Head of caudate nucleus (tissue), 42 donors: ENCODE measurements at places on chromosomes 16 and 17.
A peak's percentile ranks its signal among the peaks of the same experiment; 100 is the strongest.

DNA sequence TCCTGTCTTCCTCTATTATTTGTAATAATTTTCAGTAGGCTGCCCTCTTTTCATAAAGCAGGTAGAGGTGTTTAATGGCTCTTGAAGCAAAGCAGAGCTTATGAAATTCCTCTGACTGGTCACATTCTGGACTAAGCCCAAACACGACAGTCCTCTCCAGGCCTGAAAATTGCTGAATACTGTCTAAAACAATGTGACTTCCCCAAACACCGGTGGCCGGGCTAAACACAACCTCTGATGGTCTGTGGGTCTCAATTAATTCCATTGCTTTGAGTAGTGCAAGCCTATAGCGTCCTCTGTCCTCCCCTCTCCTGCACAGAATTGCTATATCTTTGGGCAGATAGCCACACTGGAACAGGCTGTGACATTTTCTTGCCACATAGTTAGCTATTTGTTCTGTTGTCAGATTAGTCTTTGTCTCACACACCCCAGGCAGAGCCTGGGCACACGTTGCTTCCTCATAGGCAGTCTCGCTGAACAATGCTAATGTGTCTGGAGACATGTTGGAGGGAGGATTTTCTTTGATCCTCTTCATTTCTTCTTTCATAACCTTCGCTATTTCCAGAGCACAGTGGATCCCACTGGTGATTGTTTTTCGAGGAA, 10.8 kb upstream of the SLFN12L start:
- no peak for DNase-seq

DNA sequence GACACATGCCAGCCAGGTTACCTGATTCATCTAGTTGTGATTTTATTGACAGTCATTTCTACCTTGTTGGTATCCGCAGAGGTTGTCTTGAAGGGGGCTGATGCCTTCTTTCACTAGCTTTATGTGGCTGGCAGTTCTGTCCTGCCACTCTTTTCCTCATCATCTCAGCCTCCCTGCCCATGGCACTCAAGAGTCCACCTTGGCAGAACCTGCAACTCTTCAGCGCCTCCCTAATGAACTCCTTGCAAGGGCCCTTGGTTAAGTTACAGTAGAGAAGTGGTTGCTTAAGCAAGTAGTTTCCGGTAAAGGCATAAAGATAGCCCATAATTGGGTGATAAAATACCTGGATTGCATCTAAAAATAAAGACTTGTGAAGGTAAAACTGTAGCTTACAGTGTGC, 489.9 kb downstream of the WWOX start:
- no peak for DNase-seq

GRCh38 chr17:2336852-2337543, at the start of gene SGSM2:
TSS of gene SGSM2 (plus strand) at chr17:2337501. CDS start at chr17:2337689, 188 bp downstream.
- DNase-seq = peak; percentile 77

DNA sequence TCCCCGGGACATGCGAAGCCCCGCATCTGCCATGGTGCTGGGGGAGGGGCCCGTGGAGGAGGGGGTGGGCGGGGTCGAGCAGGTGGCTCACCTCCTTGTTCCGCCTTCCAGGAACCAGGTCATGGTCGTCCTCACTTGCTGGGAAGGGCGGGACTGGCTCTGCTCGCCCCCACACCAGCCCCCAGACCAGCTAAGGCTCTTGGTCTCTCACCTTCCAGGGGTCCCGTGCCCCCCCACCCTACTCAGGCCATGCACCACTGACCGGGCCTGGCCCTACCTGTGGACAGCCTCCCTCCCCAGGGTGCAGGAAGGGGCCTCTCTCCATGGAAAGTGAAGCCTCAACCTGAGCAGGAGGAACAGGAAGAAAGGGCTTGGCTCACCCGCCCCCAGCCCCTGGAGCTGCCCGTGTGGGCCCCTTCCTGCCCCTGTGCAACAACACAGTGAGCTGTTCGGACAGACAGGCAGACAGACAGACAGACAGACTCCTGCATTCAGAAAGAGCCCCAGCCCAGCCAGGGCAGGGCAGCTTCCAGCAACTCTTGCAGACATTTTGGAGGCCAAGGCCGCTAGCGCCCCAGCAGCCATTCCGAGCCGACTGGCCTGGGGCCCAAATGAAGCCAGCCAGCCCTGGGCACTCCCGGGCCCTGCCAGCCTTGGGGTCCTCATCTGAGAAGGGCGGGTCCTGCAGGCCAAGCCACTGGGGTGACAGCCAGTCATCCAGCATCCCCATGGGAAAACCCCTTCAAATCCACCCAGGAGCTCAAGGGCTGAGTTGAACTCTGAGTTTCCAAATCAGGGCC, 8.1 kb upstream of the KREMEN2 start:
- DNase-seq = no peak

GRCh38 chr17:41264599-41264998, 579 bp upstream of the KRTAP9-6 start:
- no peak for DNase-seq

DNA sequence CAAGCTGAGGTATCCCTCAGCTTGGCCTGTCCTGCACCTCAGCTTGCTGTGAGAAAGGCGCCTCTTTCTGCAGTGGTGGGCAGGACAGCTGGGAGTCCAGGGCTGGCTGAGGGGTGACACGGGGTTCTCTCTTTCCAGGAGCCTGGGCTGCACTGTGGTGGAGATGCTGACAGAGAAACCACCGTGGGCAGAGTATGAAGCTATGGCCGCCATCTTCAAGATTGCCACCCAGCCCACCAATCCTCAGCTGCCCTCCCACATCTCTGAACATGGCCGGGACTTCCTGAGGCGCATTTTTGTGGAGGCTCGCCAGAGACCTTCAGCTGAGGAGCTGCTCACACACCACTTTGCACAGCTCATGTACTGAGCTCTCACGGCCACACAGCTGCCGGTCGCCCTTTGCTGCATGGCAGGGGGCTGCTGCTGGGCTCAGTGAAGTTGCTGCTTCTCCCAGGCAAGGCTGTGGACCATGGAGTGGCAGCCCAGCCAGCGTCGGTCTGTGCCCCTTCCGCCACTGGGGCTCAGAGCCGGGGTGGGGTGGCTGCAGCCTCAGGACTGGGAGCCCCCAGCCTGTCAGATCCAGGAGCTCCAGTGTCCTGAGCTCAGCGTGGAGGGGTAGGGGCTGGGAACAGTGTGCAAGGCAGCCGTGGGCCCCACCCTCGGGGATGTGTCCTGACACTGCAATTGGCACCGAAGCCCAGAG, 6.4 kb downstream of the LIMD2 start:
- no peak for DNase-seq

- peak; percentile 13 for DNase-seq
These were observed 3.5 kb downstream of the KRT40 start for GRCh38 chr17:40980596-40980995.

- DNase-seq = no peak
These were observed 142.4 kb downstream of the TOX3 start for GRCh38 chr16:52404546-52404945.

GRCh38 chr17:82179412-82179811, 33.2 kb downstream of the CCDC57 start:
- DNase-seq = no peak

DNA sequence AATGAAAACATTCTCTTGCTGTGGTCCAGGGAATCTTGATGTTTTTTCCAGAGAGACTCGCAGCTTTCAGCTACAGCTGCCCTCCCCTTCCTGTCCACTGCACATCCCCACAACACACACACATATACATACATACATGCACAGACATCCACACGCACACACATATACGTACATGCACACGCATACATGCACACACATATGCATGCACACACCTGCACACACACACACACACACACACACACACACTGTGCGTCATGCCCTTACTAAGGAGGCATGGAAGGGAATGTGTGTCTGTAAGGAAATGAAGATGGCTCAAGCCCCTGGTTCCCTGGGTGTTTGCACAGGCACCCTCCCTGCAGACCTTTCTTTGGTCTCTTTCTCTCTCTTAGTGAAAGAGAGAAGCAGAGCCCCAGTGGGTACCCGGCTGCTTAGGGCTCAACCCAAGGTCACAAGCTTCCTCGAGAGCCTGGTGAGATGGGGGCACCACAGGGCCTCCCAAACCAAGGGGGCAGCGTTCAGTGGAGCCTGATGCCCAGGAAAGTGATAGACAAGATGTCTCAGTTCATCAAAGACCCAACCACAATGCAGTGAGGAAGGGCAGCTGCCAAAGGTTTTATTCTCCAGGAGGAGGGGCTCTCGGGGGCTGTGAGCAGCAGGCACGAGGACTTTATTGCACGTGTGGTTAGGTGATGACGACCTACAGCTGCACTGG, 33.3 kb downstream of the TNFRSF13B start:
- no peak for DNase-seq

GRCh38 chr17:72631568-72631948, 460.9 kb downstream of the SLC39A11 start:
- DNase-seq = no peak

DNA sequence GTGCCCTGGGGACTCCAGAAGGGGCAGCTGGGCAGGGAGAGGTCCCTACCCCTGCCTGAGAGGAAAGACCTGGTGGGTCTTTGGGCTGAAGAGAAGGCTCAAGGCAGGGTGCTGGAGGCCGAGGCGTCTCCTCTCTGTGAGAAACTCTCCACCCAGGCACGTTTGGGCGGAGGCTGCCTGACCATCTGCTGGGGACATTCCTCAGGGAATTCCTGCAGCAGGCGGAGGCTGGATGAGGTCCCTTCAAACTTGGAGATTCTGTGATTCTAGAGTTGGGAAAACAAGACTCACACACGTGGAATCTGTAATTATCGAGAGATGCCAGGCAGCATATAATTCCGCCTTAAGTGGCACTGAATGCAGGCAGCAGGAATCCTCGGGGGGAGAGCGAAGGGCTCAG, 21.1 kb upstream of the PHF12 start:
- no peak for DNase-seq

- DNase-seq = no peak
These were observed 1.1 kb downstream of the KDM8 start for GRCh38 chr16:27204312-27204915.
